ENCODE measurements at places on chromosomes 2 and 18. TPM values are rescaled to one million over a fixed set of nuclear protein-coding genes. Genes with fewer than 3 reads are reported as not detected.

Gene CAPN14
- 0.40 TPM for total RNA-seq

Gene CTDP1
- total RNA-seq, result 22.2 TPM

Gene RBMS1
- total RNA-seq, result 86.0 TPM

Gene DLGAP1
- total RNA-seq, result 0.22 TPM

Gene TMEM178A
- 14.6 TPM for total RNA-seq

Gene PROM2
- 0.94 TPM for total RNA-seq

Gene DYSF
- total RNA-seq, result 20.9 TPM

Gene VWC2L
- not detected for total RNA-seq

Gene SNED1
- 29.9 TPM for total RNA-seq

Gene TUBB8B
- not detected for total RNA-seq

Gene CD8B
- total RNA-seq, result not detected

Gene TCF23
- not detected for total RNA-seq

GRCh38 chr18:754656-755055 lies 42.2 kb upstream of the ENOSF1 start:
- H3K27ac ChIP-seq, result no peak overlapping the region
- no peak for ATAC-seq
- H3K27me3 ChIP-seq, result no peaks in the 10 kb centered on the region
- H3K4me1 ChIP-seq, result peaks cover 17% of the 10 kb centered on the region
- no peak overlapping the region for H3K4me3 ChIP-seq

- H3K27ac ChIP-seq, result no peak overlapping the region
- no peak overlapping the region for H3K4me3 ChIP-seq
- H3K36me3 ChIP-seq, result no peaks in the 10 kb centered on the region
- ATAC-seq, result no peak
Measured at GRCh38 chr18:62883937-62884735, 168.8 kb downstream of the PHLPP1 start.

- H3K27ac ChIP-seq, result no peak overlapping the region
- no peaks in the 10 kb centered on the region for H3K27me3 ChIP-seq
- no peak overlapping the region for H3K4me3 ChIP-seq
Measured at GRCh38 chr18:68660354-68661183, 54.3 kb downstream of the TMX3 start.

DNA sequence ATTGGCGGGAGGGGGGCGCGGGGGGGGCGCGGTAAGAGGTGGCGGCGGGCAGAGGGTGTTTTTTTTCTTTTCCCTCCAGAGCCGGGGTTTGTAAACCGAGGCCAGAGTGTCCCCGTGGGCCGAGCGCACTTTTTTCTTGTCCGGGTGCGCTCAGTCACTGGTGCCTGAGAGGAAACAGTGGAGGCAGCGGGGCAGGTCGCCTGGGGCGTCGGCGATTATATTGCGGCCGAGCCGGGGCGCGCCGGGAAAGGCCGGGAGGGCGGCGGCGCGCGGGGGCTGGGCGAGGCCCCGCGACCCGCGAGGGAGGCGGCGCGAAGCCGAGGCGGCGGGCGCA lies 275 bp downstream of the HOXD8 start:
- peak overlapping the region; percentile 57 for H3K4me3 ChIP-seq
- peaks cover 9% of the 10 kb centered on the region for H3K4me1 ChIP-seq
- H3K36me3 ChIP-seq, result no peaks in the 10 kb centered on the region
- peaks cover 100% of the 10 kb centered on the region for H3K27me3 ChIP-seq
- H3K27ac ChIP-seq, result no peak overlapping the region

DNA sequence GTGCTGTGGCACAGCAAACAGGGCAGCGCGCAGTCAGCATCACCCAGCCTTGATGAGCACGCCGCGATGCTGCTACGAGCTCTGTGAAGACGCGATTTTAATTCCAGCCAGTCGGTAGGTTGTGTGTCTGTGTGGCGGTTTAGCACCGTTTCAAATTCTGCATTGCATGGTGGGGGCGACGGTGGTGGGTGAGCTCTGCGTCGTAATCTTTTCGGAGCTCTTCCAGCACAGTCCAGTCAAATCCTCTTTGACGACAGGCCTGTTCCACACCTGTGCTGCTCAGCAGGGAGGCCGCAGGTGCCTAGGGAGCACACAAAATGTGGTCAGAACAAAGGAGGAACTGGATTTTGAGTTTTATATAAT lies 8.6 kb downstream of the ALLC start:
- ATAC-seq, result no peak
- H3K27me3 ChIP-seq, result peaks cover 27% of the 10 kb centered on the region
- H3K4me1 ChIP-seq, result no peaks in the 10 kb centered on the region
- no peak overlapping the region for H3K27ac ChIP-seq
- H3K4me3 ChIP-seq, result no peak overlapping the region

DNA sequence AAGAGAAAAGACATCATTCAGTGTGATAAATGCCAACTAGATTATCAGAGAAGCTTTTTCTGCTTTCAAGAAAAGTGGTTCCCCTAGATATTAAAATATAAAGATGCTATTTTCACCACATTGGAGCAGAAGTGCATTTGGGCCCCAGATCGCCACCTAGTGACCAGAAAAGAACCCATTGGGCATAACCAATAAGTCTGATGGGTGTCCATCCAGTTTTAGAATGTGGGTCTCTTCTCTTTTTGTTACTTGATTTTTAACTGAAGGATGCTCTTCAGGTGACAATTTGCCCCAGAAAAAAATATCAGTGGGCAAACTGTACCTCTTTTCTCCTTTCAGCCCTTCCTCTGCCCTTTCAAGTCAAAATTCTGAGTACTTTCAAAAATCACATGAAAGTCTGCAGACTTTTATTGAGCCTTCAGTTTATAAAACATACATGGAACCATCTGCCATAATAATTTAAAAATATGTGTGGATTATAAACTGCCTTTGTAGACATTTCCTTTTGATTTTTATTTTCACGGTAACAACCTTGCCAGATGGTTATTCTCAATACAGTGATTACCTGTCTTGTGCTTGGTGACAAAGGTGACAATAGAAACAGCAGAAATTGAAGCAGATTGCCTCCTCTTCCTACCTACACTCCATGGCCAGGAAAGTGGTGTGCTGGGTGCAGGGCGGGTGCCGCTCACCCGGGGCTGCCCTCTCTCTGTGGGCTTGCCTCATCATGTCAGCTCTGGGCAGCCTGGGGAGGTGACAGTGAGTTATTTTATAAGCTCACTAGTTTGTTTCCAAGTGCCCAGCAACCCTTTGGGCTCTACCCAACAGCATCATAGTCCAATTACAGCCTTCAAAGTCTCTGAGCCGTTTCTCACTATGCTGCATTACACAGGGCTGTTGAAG lies 124.5 kb downstream of the DCDC2C start:
- no peak for ATAC-seq
- H3K27me3 ChIP-seq, result peaks cover 6% of the 10 kb centered on the region
- H3K27ac ChIP-seq, result no peak overlapping the region
- no peak overlapping the region for H3K4me3 ChIP-seq
- H3K36me3 ChIP-seq, result no peaks in the 10 kb centered on the region
- H3K4me1 ChIP-seq, result no peaks in the 10 kb centered on the region

DNA sequence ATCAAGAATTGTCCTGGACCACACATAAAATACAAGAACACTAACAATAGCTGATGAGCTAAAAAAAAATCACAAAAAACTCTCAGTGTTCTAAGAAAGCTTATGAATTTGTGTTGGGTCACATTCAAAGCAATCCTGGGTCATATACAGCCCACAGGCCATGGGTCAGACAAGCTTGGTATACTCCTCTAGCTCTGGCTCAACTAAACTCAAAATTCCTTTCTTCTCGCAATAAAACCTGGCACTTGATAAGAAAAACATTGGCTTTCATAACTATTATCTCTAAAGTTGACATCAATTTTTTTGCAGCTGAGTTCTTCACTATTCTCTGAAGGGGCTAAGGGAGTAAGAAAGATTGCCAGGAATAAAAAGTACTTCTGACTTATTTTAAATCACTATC lies 38.3 kb downstream of the FBXO48 start:
- H3K4me3 ChIP-seq, result no peak overlapping the region
- no peaks in the 10 kb centered on the region for H3K4me1 ChIP-seq
- H3K36me3 ChIP-seq, result no peaks in the 10 kb centered on the region
- H3K27me3 ChIP-seq, result no peaks in the 10 kb centered on the region
- H3K27ac ChIP-seq, result no peak overlapping the region

GRCh38 chr18:30121397-30121796 lies 921.1 kb downstream of the DSC3 start:
- H3K27ac ChIP-seq, result no peak overlapping the region
- ATAC-seq, result no peak
- H3K27me3 ChIP-seq, result no peaks in the 10 kb centered on the region
